ENCODE measurements at places on chromosomes 2 and 18. TPM values are rescaled to one million over a fixed set of nuclear protein-coding genes. Genes with fewer than 3 reads are reported as not detected.

- no peaks in the 10 kb centered on the region for H3K4me1 ChIP-seq
- DNase-seq: peak; percentile 20
- H3K36me3 ChIP-seq: no peaks in the 10 kb centered on the region
- no peaks in the 10 kb centered on the region for H3K27me3 ChIP-seq
- H3K27ac ChIP-seq: no peak overlapping the region
Observed at GRCh38 chr18:9419956-9420631, 55.2 kb upstream of the RALBP1 start.

REG1B gene
- 10.8 TPM for polyA plus RNA-seq

DNA sequence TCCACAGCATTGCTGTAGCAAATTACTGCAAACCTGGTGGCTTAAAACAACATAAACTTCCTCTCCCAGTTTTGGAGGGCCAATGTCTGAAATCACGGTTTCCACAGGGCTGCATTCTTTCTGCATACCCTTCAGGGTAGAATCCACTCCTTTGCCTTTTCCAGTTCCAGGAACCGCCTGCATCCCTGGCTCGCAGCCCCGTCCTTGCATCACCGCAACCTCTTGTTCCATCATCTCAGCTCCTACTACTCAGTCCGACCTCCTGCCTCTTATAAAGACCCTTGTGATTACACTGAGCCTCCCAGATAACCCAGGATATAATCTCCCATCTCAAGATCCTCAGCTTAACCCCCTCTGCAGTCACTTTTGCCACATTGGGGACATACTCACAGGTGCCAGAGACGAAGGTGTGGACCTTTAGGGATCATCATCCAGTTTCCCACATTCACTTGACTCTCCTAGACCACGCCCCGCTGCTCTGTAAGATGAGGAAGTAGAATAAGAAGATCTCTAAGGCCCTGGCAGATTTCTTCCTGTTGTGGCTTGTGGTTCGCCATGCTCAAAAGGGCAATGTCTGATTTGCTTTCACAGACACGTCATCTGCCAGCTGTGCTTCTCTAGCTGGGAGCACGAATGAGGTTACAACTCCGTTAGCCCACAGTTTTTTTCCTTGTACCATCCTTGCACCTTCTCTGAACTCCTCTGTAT lies 103.6 kb upstream of the AGAP1 start:
- H3K27me3 ChIP-seq: peaks cover 6% of the 10 kb centered on the region
- H3K36me3 ChIP-seq: no peaks in the 10 kb centered on the region
- no peak overlapping the region for H3K27ac ChIP-seq
- no peak for DNase-seq
- no peaks in the 10 kb centered on the region for H3K4me1 ChIP-seq
- no peak overlapping the region for H3K4me3 ChIP-seq

- peak; percentile 25 for DNase-seq
- no peak overlapping the region for H3K27ac ChIP-seq
- no peaks in the 10 kb centered on the region for H3K4me1 ChIP-seq
- H3K4me3 ChIP-seq: no peak overlapping the region
Observed at GRCh38 chr2:10517351-10518043, 69.4 kb upstream of the ODC1 start.

DNA sequence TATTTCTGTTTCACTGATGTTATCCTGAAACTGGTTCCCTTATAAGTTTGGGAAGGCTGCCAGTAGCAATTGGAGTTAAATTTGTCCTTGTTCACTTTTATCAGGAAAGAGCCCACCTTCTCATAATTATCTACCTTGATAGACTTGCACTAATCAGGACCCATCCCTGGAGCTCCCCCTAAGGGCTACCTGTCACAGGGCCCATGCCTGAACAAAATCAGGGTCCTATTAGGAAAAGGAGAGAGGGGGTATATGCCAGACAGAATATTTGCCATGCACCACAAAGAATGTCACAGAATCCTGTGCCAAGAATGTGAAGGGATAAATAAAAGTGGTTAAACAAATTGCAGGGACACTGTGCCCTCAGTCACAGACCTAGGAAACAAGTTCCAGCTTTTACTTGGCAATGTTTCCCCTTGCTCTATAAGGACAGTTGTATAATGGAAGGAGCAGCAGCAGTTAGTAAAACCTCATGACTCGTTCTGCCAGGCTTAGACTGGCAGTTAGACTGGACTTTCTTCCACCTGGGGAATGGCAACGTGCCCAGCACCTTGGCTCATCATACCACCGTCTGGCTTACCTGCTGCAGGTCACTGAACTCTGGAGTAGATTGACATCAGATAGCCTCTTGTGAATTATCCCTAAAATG lies 32.3 kb upstream of the VWC2L start:
- H3K27ac ChIP-seq: no peak overlapping the region
- H3K4me3 ChIP-seq: no peak overlapping the region
- H3K36me3 ChIP-seq: no peaks in the 10 kb centered on the region

DNA sequence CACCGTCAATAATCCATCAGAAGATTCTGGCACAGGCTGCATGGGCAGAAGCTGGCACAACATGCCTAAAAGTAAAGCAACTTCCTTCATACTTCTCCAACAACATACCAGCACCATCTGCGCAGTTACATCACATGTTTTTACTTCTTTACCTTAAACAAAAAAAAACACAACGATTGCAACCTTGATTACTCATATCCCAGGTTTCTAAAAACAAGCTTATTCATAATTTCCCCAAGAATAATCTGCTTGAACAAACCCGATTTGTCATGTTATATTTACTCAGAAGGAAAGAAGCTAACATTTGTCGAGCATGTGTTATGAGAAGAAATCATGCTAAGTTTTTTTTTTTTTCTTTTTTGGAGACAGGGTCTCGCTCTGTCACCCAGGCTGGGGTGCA lies 54.7 kb downstream of the THADA start:
- peaks cover 17% of the 10 kb centered on the region for H3K4me1 ChIP-seq
- H3K36me3 ChIP-seq: no peaks in the 10 kb centered on the region

ID2 gene
- 154 TPM for polyA plus RNA-seq

PCARE gene
- not detected for polyA plus RNA-seq

ADI1 gene
- 114 TPM for polyA plus RNA-seq

DNA sequence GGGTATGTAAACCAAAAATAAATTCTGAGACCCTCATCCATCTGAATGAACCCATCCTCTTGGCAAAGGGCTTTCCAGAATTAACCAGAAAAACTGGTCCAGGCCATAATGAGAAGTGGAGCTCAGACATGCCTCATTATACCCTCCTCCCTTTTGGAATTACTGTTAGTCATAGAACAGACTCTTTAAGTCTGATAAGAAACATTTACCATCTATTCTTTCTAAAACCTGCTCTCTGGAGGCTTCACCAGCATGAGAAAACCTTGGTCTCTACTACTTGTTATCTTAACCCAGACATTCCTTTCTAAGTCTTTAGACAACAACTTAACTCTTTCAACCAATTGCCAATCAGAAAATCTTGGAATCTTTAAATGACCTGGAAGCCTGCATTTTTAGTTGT lies 82.8 kb downstream of the QPCT start:
- no peak for DNase-seq
- H3K27me3 ChIP-seq: no peaks in the 10 kb centered on the region

- no peaks in the 10 kb centered on the region for H3K36me3 ChIP-seq
- no peaks in the 10 kb centered on the region for H3K4me1 ChIP-seq
- DNase-seq: peak; percentile 76
- H3K27ac ChIP-seq: no peak overlapping the region
- H3K27me3 ChIP-seq: no peaks in the 10 kb centered on the region
- no peak overlapping the region for H3K4me3 ChIP-seq
Observed at GRCh38 chr2:169109502-169110409, 40.4 kb downstream of the DHRS9 start.

TGFA gene
- 8.7 TPM for polyA plus RNA-seq

SERPINB11 gene
- not detected for polyA plus RNA-seq

GRCh38 chr18:32252141-32252860 lies 62.5 kb downstream of the MEP1B start:
- no peaks in the 10 kb centered on the region for H3K36me3 ChIP-seq
- DNase-seq: no peak
- no peaks in the 10 kb centered on the region for H3K4me1 ChIP-seq
- H3K4me3 ChIP-seq: no peak overlapping the region

EFEMP1 gene
- polyA plus RNA-seq: 5.3 TPM

- H3K27ac ChIP-seq: peak overlapping the region; percentile 96
- no peaks in the 10 kb centered on the region for H3K27me3 ChIP-seq
- H3K4me1 ChIP-seq: no peaks in the 10 kb centered on the region
- H3K4me3 ChIP-seq: peak overlapping the region; percentile 75
- no peaks in the 10 kb centered on the region for H3K36me3 ChIP-seq
Observed at GRCh38 chr18:21598726-21599584, 1.5 kb downstream of the ESCO1 start.

DNA sequence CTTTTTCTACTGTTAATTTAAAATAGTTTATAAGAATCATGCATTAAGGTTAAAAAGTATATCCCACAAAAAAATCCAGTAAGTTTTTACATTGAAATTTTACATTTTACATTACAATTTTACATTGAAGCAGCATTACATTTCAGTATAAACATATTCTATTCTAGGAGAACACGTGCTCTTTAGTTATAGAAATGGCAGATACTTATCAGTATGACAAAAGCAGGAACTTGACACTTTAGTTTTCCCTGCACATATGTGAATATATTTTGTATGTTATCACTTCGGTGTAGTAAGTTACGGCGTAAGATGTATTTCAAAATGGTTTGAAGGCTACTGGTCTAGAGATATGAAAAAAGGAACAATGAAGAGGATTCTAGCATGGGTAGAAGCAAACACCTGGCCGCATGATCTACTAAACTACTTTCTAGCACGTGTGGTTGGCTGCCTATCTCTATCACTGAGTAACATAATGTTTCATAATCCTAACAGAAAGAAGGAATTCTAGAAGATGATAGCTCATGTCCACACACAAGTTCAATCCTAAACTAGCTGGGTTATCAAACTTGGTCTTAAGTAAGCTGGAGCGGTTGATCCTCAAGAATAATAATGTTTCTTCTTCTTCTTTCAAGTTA lies 5.4 kb downstream of the IMMT start:
- no peak overlapping the region for H3K27ac ChIP-seq
- H3K4me1 ChIP-seq: peaks cover 86% of the 10 kb centered on the region
- no peak overlapping the region for H3K4me3 ChIP-seq
- DNase-seq: no peak
- no peaks in the 10 kb centered on the region for H3K27me3 ChIP-seq
- H3K36me3 ChIP-seq: no peaks in the 10 kb centered on the region

GRCh38 chr2:133270550-133270949 lies 297.7 kb downstream of the NCKAP5 start:
- H3K27me3 ChIP-seq: peaks cover 15% of the 10 kb centered on the region
- no peak overlapping the region for H3K4me3 ChIP-seq
- no peaks in the 10 kb centered on the region for H3K4me1 ChIP-seq
- DNase-seq: no peak

- H3K4me1 ChIP-seq: peaks cover 19% of the 10 kb centered on the region
- no peak overlapping the region for H3K27ac ChIP-seq
- H3K27me3 ChIP-seq: no peaks in the 10 kb centered on the region
Observed at GRCh38 chr2:134362740-134363139, 108.9 kb downstream of the MGAT5 start.

GBX2 gene
- polyA plus RNA-seq: not detected

ASPRV1 gene
- polyA plus RNA-seq: 1.1 TPM

- H3K4me1 ChIP-seq: no peaks in the 10 kb centered on the region
- no peak overlapping the region for H3K27ac ChIP-seq
- H3K4me3 ChIP-seq: no peak overlapping the region
- H3K36me3 ChIP-seq: no peaks in the 10 kb centered on the region
Observed at GRCh38 chr2:191699341-191699945, 21.5 kb downstream of the NABP1 start.

DNA sequence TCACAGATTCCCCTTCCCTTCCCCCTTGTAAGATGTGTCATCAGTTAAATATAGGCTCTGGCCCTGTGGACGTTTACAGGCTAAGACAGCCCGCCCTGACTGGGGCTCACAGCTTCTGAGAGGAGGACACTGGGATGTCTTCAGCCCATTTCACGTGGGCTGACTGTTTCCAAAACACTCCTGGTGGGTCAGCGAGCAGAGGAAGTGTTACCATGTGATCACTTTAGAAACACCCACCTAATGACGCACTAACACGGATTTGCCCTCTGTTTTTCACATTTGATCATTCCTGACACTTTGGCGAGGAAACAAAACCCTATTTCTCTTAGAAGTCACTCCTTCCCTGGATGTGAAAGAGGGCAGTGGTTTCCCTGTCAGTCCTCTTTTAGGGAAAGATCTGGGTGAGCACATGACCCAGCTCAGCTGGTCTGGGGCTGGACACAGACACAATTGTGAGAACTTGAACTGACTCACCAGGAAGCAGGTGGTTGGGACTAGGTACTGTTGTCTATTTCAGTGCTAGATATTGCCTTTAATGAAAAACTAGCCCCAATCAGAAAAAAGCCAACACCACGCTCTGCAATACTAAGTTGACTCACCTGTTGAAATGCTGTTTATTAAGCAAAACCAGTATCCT lies 38.8 kb downstream of the BMP10 start:
- H3K27ac ChIP-seq: peak overlapping the region; percentile 56
- H3K27me3 ChIP-seq: no peaks in the 10 kb centered on the region
- H3K4me3 ChIP-seq: no peak overlapping the region
